ENCODE measurements at places on chromosomes 7 and 10. TPM values are rescaled to one million over a fixed set of nuclear protein-coding genes. Genes with fewer than 3 reads are reported as not detected.

GRCh38 chr10:60942788-60943315 lies 1.1 kb downstream of the RHOBTB1 start:
- H3K4me1 ChIP-seq = peaks cover 50% of the 10 kb centered on the region
- peak; percentile 79 for DNase-seq
- H3K4me3 ChIP-seq = peak overlapping the region; percentile 91
- peak overlapping the region; percentile 98 for H3K27ac ChIP-seq

DNA sequence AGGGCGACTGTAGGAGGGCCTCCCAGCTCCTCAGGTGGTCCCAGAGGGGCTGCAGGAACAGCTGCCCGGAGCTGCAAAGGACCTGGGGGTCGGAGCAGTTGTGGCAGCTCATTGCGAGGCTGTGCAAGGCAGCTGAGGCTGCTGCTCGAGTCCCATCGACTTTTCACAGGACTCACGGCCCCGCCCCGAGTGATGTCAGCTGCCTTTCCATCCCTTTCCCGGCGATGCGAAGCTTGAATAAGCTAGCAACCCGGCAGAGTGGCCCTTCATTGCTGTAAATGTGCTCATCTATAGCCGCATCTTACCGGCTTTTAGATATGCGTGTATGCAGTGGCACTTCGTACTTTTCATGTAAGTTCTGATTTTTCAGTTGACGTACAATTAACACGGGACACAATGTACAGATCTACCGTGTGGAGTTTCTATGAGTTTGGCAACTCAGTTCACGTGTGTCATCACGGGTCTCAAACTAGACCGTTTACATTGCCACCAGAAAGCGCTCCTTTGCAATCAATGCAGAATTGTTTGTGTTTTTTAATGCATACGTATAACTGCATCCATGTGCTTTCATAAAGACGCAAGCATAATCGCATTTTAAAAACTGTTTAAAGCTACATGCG lies at the start of gene CH25H:
CH25H (minus strand) TSS at position 137 of the 620 bp plus-strand sequence; CDS start at position 112, 25 bp downstream.
- H3K4me3 ChIP-seq = peak within 1 kb of the TSS; percentile 48
- peaks cover 52% of the 10 kb centered on the region for H3K27me3 ChIP-seq
- peak; percentile 92 for DNase-seq

- no peaks in the 10 kb centered on the region for H3K36me3 ChIP-seq
- DNase-seq = peak; percentile 69
- H3K27me3 ChIP-seq = no peaks in the 10 kb centered on the region
- no peak overlapping the region for H3K4me3 ChIP-seq
These were observed 4.4 kb upstream of the ABHD11 start for GRCh38 chr7:73742753-73743641.

- no peaks in the 10 kb centered on the region for H3K4me1 ChIP-seq
- no peaks in the 10 kb centered on the region for H3K36me3 ChIP-seq
- H3K4me3 ChIP-seq = no peak overlapping the region
- H3K27ac ChIP-seq = no peak overlapping the region
- DNase-seq = no peak
These were observed 181.0 kb downstream of the PRPF18 start for GRCh38 chr10:13767676-13768178.

GRCh38 chr10:95513008-95513589 lies 48.1 kb downstream of the SORBS1 start:
- H3K4me3 ChIP-seq = no peak overlapping the region
- H3K27ac ChIP-seq = peak overlapping the region; percentile 96
- H3K36me3 ChIP-seq = no peaks in the 10 kb centered on the region
- no peaks in the 10 kb centered on the region for H3K4me1 ChIP-seq
- no peak for DNase-seq
- H3K27me3 ChIP-seq = no peaks in the 10 kb centered on the region

DNA sequence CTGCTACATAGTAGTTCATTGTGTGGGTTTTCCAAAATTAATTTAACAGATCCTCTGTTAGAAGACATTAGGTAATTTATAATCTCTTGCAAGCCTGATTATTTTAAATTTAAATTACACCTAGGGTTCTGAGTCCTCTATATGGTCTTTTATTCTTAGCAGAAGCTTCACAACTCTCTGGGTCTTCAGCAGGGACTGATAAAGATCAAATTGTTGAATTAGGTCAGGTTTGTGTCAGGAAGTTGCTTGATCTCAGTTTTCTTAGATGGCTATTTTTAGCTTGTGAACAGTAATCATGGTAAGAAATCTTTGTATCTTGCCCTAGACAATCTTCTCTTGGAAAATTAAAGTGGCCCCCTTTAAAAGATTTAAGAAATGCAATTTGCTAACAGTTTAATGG lies 183.1 kb upstream of the HDAC9 start:
- H3K4me3 ChIP-seq = no peak overlapping the region
- no peak for DNase-seq
- peaks cover 23% of the 10 kb centered on the region for H3K4me1 ChIP-seq
- H3K27ac ChIP-seq = no peak overlapping the region

DNA sequence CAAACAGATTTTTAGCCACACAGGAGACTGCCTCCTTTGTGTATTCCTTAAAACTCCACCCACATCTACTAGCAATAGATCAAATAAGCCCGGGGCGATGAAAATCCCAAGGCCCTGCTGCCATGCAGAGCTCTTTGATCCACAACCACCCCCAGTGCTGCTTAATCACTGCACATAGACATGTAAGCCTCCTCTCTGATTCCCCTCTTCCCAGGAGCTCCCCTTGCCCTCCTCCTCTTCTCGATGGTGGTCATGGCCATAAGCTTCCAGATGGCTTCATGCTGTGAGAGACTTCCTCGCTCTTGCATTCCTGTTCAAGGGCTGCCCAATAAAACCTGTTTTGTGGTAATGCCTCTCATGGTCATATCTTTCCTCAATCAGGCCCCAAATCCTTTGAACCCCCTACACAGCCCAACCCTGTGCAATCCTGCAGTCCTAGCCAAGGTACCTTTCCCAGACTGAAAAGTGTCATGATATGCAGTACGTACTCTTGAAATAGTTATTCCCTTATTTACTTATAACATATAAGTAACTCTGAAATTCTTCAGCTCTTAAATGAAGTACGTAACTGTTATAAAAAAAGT lies 158.5 kb downstream of the CACNA2D1 start:
- H3K27ac ChIP-seq = no peak overlapping the region
- H3K36me3 ChIP-seq = no peaks in the 10 kb centered on the region
- DNase-seq = no peak
- H3K27me3 ChIP-seq = no peaks in the 10 kb centered on the region
- no peak overlapping the region for H3K4me3 ChIP-seq

DNA sequence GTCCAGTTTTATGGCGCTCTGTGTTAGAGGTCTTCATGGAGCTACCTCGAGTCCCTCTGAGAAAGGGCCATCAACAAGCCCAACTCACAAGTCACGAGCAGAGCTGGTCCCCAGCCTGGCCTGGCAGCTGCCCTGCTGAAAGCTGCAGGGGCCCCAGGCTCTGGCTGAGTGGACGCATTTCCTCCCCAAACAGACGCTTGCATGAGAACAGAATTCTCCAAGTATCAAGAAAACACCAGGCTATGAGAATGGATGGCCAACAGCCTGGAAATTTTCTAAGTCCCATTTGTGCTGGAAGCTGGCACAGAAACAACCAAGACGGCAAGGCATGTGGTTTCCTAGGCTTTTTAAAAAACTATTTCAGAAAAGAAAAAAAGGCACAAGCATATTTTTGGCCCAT lies 114.8 kb downstream of the FAM53B start:
- no peak for DNase-seq
- H3K36me3 ChIP-seq = no peaks in the 10 kb centered on the region
- peak overlapping the region; percentile 33 for H3K27ac ChIP-seq
- no peaks in the 10 kb centered on the region for H3K27me3 ChIP-seq

- DNase-seq = no peak
- no peaks in the 10 kb centered on the region for H3K36me3 ChIP-seq
- no peak overlapping the region for H3K27ac ChIP-seq
- H3K4me3 ChIP-seq = no peak overlapping the region
These were observed 5.8 kb upstream of the METTL27 start for GRCh38 chr7:73847941-73848723.

- H3K36me3 ChIP-seq = no peaks in the 10 kb centered on the region
- DNase-seq = no peak
- no peak overlapping the region for H3K27ac ChIP-seq
- no peak overlapping the region for H3K4me3 ChIP-seq
These were observed 496.8 kb upstream of the AKR1E2 start for GRCh38 chr10:4329225-4329624.

GRCh38 chr7:39152701-39153100 lies 175.0 kb downstream of the POU6F2 start:
- no peaks in the 10 kb centered on the region for H3K4me1 ChIP-seq
- H3K27ac ChIP-seq = no peak overlapping the region
- no peaks in the 10 kb centered on the region for H3K36me3 ChIP-seq
- no peak overlapping the region for H3K4me3 ChIP-seq
- no peaks in the 10 kb centered on the region for H3K27me3 ChIP-seq

DNA sequence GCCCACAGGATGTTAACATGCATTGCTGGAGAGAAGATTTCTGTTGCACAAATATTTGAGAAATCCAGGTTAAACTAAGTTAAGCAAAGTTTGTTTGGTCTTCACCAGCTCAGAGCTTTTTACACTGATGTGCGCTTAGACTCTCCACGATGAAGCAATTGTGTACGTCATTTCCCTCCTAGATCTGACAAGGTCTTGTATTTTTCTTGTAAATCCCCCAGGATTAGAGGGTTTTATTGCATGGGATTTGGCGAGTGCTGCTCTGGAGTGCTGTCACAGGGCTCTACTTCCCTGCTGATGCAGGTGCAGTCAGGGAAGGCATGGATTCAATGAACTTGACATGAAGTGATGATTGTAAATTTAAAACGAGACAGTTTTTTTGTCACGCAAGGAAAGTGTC lies 173.3 kb downstream of the PDE1C start:
- H3K4me1 ChIP-seq = peaks cover 4% of the 10 kb centered on the region
- H3K27me3 ChIP-seq = no peaks in the 10 kb centered on the region
- DNase-seq = no peak
- no peaks in the 10 kb centered on the region for H3K36me3 ChIP-seq
- no peak overlapping the region for H3K27ac ChIP-seq

GRCh38 chr10:116115036-116115641 lies 157.9 kb downstream of the GFRA1 start:
- DNase-seq = no peak
- H3K36me3 ChIP-seq = no peaks in the 10 kb centered on the region
- H3K4me3 ChIP-seq = no peak overlapping the region
- no peak overlapping the region for H3K27ac ChIP-seq

DNA sequence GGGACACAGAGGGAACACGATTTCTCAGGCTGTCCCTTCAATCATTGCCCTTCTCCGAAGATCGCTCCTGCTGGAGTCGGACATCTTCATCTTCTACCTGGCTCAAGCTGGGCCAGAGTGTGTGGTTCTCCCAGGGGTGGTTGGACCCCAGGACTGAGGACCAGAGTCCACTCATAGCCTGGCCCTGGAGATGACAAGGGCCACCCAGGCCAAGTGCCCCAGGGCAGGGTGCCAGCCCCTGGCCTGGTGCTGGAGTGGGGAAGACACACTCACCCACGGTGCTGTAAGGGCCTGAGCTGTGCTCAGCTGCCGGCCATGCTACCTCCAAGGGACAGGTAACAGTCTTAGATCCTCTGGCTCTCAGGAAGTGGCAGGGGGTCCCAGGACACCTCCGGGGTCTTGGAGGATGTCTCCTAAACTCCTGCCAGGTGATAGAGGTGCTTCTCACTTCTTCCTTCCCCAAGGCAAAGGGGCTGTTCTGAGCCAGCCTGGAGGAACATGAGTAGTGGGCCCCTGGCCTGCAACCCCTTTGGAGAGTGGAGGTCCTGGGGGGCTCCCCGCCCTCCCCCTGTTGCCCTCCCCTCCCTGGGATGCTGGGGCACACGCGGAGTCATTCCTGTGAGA lies 23.3 kb downstream of the TBATA start:
- no peaks in the 10 kb centered on the region for H3K27me3 ChIP-seq
- no peak overlapping the region for H3K4me3 ChIP-seq
- peak; percentile 57 for DNase-seq
- H3K27ac ChIP-seq = no peak overlapping the region
- no peaks in the 10 kb centered on the region for H3K36me3 ChIP-seq

GRCh38 chr7:36474283-36475010 lies 84.8 kb downstream of the ANLN start:
- no peak overlapping the region for H3K27ac ChIP-seq
- DNase-seq = no peak
- no peaks in the 10 kb centered on the region for H3K36me3 ChIP-seq

- no peaks in the 10 kb centered on the region for H3K4me1 ChIP-seq
- H3K27ac ChIP-seq = no peak overlapping the region
- no peak for DNase-seq
- H3K27me3 ChIP-seq = no peaks in the 10 kb centered on the region
- H3K4me3 ChIP-seq = no peak overlapping the region
These were observed 47.4 kb downstream of the LMBR1 start for GRCh38 chr7:156845379-156846101.

GRCh38 chr10:123945325-123945920 lies 53.8 kb upstream of the CPXM2 start:
- no peaks in the 10 kb centered on the region for H3K27me3 ChIP-seq
- no peaks in the 10 kb centered on the region for H3K36me3 ChIP-seq
- DNase-seq = no peak
- no peak overlapping the region for H3K27ac ChIP-seq
- H3K4me3 ChIP-seq = no peak overlapping the region

GRCh38 chr10:3194871-3195270 lies 22.3 kb upstream of the PITRM1 start:
- H3K27me3 ChIP-seq = no peaks in the 10 kb centered on the region
- H3K36me3 ChIP-seq = no peaks in the 10 kb centered on the region
- no peak for DNase-seq
- no peak overlapping the region for H3K27ac ChIP-seq
- no peaks in the 10 kb centered on the region for H3K4me1 ChIP-seq

- peaks cover 27% of the 10 kb centered on the region for H3K4me1 ChIP-seq
- H3K36me3 ChIP-seq = no peaks in the 10 kb centered on the region
- no peak overlapping the region for H3K4me3 ChIP-seq
- H3K27ac ChIP-seq = peak overlapping the region; percentile 54
- H3K27me3 ChIP-seq = no peaks in the 10 kb centered on the region
- no peak for DNase-seq
These were observed 76.8 kb downstream of the VIPR2 start for GRCh38 chr7:159067576-159068487.

Gene ATRNL1
- total RNA-seq = 17.3 TPM

Gene CALML5
- not detected for total RNA-seq

Gene METTL27
- 1.4 TPM for total RNA-seq

Gene MSMB
- not detected for total RNA-seq

Gene CARD11
- 0.71 TPM for total RNA-seq

Gene WNT8B
- total RNA-seq = not detected

Gene FGFR2
- total RNA-seq = 113 TPM

Gene TRIM73
- 1.9 TPM for total RNA-seq

Gene MUC12
- total RNA-seq = 1.4 TPM

Gene CPA2
- not detected for total RNA-seq

Gene INSYN2A
- 0.33 TPM for total RNA-seq

Measured in sigmoid colon (tissue), 7 donors.